Stimulated activated CD8-positive, alpha-beta memory T cell treated with anti-CD3 and anti-CD28 coated beads, Interleukin-15, amount 100 ng/mL, for 24 hours (primary cell): ENCODE measurements at places on chromosomes 12 and 14.

DNA sequence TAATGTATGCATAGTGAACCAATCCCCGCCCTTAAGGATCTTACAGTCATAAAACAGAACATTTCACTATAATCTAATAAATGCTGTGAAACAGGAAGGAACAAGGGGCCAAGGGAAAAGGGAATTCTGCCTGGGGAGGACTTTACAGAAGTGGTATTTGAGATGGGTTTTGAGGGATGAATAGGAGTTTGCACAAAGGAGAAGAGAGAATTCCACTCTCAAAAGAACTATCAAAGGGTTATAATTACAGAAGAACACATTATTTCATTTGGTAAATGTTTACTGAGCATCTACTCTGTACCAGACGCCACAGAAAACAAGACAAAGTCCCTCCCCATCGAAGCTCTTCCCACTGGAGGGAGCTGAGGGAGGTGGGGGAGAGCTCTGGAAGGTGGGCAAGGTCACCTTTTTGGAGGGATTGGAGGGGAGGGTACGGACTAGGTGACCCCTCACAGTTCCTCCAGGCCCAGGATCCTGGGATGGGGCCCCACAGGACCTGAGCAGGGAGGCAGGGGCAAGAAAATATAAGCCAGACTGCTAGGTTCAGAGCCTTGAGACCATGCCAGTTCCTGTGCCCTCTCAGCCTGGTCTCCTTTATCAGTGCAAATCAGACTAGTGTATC lies 24.5 kb downstream of the PHETA1 start:
- DNase-seq = no peak

- peak; percentile 38 for DNase-seq
Observed at GRCh38 chr14:77094672-77095284, 3.3 kb upstream of the CIPC start.

GRCh38 chr12:113302886-113303640 lies 31.8 kb downstream of the SLC8B1 start:
- DNase-seq = no peak

DNA sequence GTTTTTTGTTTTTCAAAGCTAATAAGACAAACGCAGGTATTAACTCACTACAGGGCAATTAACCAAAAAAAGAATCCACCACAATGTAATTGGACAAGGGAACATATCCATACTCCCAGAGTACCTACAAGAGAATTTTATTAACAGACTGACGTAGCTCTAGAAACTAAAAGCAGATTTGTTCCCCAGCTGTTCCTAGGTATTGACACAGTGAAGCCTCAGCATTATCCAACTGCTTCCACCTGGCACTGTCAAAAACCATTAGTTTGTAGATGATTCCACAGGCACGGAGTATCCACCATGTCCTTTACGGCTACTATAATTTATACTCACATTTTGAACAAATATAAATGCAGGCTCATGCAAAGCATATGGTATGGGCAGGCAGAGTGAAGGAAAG lies 22.3 kb downstream of the PPM1H start:
- DNase-seq = no peak

- no peak for DNase-seq
Observed at GRCh38 chr12:62943779-62944395, 8.9 kb upstream of the PPM1H start.

DNA sequence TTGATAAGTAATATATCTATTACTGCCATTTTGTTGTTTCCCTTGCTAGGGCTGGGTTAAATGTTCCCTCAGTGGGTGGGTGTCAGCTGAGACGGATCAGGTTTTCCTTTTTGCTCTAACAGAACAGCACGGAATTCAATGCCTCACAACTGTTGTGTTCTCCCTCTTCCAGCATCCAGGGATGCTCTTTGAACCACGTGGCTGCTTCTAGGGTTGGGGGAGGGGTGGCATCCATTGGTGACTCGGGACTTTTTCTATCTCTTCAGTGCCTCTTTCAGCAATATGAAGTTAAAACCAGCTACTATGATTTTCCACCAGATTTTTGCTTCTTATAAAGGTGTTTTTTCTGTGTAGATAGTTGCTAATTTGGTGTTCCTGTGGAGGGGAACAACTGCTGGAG lies 884.9 kb upstream of the FOXG1 start:
- DNase-seq = no peak

- DNase-seq = no peak
Observed at GRCh38 chr12:101793401-101793800, 37.4 kb downstream of the GNPTAB start.

- DNase-seq = no peak
Observed at GRCh38 chr12:127485528-127485927, 781.4 kb upstream of the TMEM132C start.

DNA sequence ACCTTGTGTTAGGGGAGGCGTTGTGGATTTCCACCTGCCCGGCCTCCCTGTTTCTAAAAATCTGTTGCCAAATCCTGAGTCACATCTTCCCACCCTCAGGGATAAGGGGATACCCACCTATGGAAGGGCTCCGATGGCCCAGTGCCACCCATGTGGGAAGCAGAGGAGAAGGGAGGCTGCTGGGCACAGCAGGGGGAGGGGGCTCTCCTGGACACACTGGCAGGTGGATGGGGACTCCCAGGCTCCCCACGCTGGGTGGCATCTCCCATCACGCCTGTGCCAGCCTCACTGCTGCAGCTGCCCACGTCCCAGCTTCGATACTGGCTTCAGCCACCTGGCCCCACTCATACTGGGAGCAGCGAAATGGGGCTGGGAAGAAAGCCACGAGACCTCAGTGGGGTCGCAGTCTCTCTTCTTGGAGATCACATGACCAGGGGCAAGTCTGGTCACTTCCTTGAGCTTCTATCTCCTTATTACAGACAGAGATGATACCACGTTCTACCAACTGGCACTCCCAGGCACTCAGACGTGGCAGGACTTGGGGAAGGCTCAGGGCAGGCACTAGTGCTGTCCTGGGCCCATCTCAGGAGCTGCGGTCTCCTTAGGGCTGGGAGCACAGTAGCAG lies 72.2 kb downstream of the PITPNM2 start:
- DNase-seq = no peak

DNA sequence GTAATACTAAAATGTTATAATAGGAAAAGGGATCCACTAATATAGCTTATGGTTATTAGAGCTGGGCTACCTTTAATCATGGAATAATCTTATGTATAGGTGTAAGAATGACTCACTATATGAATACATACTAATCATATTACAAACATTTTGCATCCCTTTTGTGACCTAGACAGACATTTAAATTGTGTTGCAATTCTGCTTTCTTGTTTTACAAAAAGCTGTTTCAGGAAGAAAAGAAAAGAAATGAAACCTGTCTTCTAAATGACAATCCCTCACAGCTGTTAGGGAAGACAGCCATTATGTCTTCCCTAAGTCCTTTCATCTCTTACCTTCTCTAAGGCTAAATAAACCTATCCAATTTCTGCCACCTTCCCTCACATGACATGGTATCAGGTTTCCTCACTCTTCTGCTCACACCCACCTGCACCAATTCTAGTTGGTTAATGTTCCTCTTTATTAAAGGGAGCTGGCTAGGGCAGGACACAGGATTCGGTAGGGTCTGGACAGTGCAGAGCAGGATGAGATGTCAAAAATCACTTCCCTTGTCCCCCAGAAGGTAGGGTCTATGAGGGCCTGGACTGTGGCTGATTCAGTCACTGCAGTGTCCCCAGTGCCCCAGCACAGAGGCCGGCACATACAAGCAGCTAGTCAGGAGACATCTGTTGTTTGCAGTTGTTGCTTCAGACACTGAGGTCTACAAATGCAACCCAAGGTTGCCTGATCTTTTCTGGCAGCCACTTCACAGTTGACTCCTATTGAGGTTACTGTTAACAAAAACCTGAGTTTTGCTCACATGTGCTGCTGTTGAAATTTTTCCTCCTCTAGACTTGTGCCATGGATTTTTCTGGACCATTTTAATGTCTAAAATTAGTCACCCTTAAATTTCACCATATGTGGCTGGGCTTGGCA lies 3.7 kb downstream of the DHRS7 start:
- no peak for DNase-seq

DNA sequence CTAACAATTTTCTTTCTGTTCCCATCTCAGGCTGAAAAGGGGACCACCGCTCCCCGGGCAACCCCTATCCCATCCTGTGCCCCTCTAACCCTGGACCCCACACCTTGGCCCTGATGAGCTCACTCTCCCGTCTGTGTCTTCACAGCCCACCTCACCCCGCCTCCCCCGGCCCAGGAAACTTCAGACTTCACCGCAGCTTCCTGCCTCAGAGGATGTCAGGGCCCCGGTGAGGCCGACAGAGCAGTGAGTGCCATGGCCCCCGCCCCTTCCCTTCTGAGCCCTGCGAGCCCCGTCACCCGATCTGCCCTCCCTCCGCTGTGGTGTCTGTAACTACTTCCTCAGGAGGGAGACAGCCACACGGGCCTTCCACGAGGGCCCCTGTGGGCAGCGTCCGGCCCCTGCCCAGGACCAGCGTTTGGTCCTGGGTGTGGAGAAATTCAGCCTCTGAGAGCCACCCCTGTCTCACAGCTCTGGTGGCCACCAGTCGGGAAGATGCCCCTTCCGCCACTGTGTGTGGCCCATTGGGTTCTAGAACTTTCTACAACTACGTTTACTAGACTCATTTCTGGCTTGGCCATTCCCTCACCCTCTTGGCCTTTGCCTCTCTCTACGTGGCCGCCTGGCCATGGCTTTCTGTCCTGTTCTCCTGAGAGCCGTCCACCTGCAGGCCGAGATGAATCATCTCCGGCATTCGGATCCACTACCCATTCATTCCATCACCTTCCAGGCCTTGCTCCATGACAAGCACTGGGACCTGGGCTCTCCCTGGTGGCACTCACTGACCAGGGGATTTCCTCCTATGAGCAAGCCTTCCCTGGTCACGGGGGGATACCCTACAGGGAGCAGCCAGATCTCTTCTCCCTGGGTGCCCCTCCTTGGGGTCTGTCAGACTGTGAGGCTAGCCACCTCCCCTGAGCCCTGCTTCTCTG lies 3.4 kb downstream of the RHOF start:
- no peak for DNase-seq

DNA sequence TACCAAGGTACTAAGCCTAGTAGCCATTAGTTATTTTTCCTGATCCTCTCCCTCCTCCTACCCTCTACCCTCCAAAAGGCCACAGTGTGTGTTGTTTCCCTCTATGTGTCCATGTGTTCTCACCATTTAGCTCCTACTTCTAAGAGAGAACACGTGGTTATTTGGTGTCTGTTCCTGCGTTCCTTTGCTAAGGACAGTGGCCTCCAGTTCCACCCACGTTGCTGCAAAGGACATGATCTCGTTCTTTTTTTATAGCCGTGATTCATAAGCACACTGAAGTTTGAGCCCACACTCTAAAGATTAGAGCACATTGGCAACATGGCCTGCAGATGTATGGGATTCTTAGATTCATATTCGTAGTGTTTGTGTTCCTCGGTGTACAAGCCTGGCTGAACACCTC lies 8.1 kb upstream of the STX2 start:
- DNase-seq = no peak

- DNase-seq = no peak
Observed at GRCh38 chr12:21819236-21819635, 44.7 kb upstream of the KCNJ8 start.

GRCh38 chr12:104416585-104416984 lies 40.2 kb upstream of the CHST11 start:
- no peak for DNase-seq

DNA sequence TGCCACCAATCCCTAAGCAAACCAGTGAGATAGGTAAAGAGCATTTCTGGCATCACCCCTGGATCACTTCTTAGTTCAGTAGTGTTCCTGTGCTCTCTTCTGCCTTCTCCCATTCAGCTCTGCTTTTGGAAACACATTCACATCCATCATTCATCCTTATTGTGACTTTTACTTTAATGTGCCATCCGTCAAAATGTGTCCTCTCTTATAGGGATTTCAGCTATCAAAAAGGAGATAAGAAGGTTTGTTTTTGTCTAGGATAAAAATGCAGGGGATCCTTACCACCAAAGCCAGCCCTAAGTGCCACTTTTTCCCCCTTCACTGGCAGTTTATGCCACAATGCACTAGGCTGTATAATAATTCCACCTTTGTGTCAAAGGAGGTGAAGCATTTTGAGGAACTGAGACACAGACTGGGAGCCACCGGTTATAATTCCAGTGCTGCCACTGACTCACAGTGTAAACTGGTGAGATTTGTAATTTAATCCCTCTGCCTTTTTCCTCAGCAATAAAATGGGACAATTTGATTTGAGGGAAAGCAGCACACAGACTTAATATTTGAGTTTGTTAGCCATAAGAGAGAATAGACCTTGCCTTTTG lies 158.6 kb downstream of the PAX9 start:
- no peak for DNase-seq

- DNase-seq = no peak
Observed at GRCh38 chr14:87687420-87687819, 305.6 kb downstream of the GALC start.

- no peak for DNase-seq
Observed at GRCh38 chr14:105108516-105108864, 43.3 kb upstream of the GPR132 start.

GRCh38 chr14:51525739-51526138 lies 126.0 kb upstream of the FRMD6 start:
- DNase-seq = no peak

- DNase-seq = no peak
Observed at GRCh38 chr12:11943919-11944700, 126.6 kb upstream of the BCL2L14 start.

DNA sequence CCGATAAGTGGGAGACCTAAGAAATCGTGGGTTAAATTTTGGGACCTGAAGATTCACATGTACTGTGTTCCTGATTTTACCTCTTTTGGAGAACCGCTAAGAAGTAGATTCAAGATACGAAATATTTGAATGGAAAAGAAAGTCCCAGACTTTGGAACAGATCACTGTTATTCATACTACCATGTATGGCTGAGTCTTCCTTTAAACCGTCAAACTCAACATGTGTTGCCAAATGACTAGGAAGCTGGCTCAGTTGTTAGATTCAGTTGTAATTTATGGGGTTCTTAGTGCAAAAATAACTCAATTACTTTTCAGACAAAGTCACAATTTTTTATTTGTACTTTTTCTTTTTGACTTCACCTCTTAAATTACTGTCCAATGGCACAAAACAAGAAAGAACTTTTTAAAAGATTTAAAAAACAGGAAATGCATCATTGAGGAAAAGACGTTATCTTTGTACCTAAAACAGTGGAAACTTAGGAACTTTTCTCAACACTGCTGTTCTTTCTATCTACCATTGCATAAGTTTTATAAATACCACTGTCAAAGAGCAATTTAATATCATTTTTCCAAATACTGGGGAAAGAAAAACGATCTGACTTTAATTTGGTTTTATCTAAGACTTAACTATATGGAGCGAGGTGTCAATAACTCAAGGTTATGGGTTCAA lies 15.7 kb downstream of the RERG start:
- no peak for DNase-seq
